ENCODE measurements at places on chromosomes 2 and 18.

DNA sequence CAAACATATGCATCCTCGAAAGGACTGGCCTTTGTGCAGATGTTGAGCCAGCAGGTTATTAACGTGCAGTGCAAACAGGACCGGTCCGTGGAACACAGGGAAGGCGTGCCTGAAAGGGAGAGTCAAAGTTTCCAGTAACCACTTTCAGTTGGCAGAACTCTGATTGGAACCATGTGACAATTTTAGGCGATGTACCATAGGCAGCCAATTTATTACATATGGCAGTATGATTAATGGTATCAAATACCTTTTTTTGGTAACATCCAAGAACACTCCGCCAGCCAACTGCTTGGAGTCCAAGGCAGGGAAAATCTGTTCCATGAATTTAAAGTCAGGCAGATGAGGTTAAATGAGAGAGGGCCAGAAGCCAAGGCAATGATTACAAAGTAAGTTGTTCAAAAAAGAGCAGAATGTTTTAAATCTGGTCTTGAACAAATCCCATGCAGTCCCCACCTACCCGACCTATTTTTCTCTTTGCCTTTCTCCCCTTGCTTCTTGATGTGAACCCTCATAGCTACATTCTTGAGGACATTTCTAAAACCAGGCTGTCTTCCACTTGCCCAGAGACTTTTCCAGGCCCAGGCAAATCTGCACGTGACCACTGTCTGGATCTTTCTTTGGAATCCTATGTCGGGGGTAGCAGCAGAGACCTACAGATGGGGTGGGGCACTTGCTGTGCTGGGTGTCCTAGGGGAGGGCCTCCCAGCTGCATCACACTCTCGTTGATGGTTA lies 351.7 kb downstream of the HRH4 start:
- DNase-seq: peak; percentile 10

DNA sequence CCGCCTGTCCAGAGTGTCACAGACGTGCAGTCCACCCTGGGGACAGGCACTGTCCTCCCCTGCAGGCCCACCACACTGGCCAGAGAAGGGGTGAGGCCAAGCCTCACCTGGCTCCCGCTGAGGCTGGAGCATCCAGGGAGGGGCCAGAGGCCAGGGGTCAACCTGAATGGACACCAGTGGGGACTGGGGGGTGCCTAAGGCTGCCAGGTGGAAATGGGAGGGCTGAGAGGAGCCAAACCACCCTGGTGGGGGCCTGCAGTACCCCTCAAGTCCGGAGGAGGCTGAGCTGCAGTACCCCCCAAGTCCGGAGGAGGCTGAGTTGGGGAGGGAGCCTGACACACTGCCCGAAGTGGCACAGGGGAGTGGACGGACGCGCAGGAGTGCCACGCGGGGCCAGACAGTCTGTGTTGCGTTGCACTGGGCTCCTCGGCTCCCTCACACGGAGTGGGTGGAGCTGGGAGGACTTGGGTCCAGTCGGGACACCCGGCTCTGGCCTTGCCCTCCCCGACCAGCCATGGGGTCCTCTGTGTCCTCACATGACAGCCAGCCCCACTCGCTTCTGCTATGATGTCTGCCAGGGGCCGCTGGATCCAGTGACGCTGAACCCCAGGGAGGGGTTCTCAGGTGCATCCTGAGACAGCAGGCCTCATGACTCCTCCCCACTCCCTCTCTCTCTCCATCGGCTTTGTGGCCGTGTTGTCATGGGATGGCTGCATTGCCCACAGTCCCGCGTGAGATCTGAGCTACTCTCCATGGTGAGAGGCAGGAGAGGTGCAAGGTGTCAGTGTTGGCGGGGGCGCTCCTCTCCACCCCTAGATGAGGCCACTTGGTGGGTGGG lies 22.3 kb upstream of the GPC1 start:
- no peak for DNase-seq

DNA sequence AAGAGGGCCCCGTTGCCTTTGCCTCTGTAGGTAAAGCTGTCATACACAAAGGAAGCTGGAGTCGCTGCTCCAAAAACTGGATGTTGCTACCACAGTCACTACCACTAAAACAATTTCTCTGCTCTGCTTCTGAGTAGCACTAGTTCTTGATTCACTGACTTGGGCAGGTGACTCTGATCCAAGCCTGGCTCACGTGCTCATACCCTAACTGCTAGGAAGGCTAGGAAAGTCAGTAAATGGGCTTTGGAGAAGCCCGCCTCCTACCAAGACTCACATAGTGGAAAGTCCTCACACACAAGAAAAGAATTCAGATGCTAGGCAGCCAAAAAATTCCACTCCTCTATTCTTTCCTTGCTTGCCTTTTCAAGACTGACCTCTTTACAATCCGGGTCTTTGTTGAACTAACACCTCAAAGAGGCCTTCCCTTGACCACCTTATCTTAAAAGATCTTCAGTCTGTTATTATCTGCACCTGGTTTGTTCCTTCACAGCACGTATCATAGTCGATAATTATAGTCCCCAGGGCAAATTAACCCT lies 11.4 kb upstream of the DYNC1I2 start:
- DNase-seq: no peak

DNA sequence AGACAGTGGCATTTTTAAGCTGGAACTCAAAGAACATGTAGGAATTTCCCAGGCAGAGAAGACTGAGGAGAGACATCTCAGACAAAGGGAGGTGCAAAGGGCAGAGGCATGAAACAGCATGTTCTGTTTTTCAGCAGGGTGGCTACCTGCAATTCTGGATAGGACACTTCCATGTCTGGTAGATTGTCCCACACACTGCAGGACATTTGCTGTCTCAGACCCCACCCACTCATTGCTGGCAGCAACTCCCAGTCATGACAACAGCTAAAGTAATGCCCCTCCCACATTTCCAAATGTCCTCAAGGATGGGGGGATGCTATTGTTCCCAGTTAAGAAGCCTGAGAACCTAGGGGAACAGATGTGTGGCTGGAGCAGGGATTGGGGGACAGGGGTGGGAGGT lies 40.8 kb downstream of the ANKRD44 start:
- no peak for DNase-seq

- no peak for DNase-seq
Observed at GRCh38 chr2:65093211-65093610, 36.7 kb downstream of the RAB1A start.

DNA sequence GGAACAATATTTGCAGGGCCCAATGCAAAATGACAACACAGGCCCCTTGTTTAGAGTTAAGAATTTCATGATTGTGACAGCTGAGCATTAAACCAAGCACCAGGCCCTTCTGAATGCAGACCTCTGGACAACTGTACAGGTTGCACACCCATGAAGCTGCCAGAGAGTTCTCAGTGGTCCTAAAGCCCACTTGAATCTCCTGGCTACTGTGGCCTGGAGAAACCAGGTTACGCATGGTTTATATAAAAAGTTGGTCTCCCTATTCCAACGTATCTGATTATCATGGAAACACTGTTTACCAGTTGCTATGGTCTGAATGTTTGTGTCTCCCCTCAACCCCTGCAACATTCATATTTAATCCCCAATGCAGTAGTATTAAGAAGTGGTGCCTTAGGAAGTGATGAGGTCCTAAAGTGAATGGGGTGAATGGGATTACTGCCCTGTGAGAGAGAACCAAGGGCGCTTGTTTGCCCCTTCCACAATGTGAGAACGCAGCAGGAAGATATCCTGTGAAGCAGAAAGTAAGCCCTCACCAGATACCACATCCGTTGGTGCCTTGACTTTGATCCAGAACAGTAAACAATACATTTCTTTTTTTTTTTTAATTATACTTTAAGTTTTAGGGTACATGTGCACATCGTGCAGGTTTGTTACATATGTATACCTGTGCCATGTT lies 48.0 kb upstream of the ANXA4 start:
- no peak for DNase-seq

DNA sequence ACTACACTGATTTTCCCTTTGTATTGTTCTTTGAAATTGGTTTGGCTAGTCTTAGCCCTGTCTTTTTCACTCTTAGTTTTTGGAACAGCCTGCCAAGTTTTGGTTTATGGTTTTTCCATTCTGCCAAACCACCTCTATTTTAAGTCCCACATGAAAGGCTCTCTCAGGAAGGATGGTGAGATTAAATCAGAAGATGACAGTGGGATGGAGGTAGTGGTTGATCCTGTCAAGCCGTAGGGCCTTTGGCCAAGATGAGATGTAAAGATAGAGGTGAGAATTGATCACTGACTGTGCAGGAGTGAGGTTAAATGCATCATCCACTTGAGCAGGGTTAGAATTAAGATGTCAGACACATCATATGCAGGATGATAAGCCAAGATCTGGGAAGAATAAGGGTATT lies 948.5 kb downstream of the SLC4A3 start:
- no peak for DNase-seq

DNA sequence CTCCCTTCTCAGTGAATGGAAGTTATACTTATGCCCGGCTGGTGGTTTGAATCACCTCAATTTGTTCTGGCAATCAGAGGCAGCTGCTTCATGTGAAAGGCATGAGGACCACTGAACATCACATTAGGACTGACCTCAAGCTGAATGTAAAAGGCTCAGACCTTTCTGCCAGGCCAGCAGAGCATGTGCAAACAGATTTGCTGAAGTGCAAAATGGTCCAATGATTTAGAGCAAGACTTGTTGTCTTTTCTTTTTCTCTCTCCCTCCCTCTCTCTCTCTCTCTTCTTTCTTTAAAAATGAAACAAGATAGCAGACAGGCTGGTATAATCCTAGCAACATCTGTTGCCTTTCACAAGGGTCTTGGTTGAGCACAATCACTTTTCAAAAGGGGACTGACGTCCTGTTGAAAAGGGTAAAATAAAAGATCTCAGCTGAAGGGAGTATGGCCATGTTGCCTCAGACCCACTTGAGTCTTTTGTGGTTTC lies 13.3 kb upstream of the CDH7 start:
- no peak for DNase-seq

- no peak for DNase-seq
Observed at GRCh38 chr18:68940039-68940438, 142.2 kb downstream of the CCDC102B start.

DNA sequence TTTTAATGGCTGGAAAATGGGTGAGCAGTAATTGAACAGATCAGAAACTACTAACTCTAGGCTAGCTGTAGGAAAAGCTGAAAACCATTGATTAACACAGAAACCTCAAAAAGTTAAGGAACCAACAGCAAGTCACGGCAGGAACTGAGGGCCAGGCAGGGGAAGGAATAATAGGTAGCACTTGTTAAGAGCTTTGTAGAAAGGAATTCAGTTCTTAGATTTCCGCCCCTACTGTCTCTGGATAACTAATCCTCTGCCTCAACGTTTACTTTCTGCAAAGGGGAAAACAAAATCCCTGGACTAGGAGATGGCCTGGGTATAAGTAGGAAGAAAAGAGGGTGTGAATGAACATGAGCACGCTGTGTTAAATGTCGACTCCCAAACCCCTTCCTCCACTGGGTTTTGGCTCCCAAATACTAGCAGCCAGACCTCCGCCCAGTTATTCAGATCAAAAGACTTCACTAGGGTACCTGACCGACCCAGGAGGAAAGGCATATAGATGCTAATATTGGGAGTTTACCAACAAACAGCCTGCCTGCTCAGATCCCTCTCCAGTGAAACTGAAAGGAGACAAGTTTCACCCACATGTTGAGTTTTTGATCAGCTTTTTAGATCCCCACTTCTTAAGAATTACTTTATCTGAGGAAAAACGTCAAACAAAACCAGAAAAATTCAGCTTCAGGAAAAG lies 12.4 kb downstream of the SMAD2 start:
- DNase-seq: no peak

GRCh38 chr2:137925599-137925998 lies 38.7 kb upstream of the HNMT start:
- DNase-seq: no peak

DNA sequence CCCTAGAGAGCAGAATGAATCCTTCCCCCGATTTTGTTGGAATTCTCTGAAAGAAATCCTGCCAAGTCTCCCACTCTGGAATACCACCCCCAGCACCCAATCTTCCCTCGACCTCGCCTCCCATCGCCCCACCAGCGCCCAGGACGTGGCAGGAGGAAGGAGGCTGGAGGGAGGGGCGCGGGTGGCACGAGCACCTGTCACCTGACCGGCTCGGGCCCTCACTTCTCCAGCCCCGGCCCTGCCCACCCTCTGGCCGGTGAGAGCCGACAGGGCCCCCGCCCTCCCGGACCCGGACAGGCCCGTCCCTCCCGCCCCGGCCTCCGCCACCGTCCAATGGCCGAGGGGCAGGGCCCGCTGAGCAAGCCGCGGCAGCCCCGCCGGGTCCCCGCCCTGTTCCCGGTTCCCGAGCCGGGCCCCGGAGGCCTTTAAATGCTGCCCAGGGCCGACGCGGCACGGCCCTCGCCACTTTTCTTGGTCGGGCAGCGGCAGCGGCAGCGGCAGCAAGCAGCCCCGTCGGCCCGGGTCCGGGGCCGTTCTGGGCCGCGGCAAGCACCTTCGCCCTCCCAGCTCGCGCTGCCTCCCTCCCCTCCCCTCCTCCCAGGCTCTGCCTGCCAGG lies at the start of gene LGALSL:
Gene LGALSL, plus strand, starts transcription at position 393 of the 616 bp plus-strand sequence. CDS start 384 bp downstream, outside the sequence.
- DNase-seq: peak; percentile 94

- DNase-seq: peak; percentile 74
Observed at GRCh38 chr2:210553373-210553772, 3.0 kb upstream of the CPS1 start.

DNA sequence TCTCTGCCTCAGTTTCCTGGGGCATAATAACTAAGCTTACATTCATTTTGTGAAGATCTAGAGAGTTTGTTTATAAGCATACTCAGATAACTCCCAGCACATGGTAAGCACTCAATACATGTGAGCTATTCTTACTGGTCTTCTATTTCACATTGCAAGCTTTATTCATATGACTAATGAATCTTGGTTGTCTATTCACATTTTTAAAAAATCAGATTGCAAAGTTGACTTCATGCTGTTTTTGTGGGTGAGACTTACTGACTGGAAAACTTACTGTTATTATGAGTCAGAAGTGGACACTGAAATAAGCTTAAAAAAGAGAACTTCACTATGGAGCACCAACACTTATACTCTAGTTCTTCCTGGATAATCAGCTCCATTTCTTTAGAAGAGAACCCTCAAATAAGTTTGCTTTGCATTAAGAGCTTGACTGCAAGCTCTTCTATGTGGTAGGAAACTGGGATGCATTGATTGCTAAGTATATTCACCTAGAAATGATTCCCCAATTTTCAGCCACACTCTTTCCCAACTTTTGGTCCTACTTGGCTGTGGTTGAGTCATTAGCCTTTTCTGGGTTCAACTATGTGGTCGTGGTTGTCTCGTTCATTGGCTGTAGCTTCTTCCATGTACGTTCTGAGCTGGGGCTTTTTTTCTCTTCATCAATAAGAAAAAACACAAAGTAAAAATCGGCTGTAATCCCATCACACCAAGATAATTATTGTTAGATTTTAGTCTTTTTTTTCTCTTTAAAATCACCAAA lies 29.5 kb upstream of the RBMS1 start:
- DNase-seq: no peak

GRCh38 chr2:140567734-140568133 lies 1563.1 kb downstream of the LRP1B start:
- no peak for DNase-seq

- no peak for DNase-seq
Observed at GRCh38 chr2:177549171-177549570, 156.6 kb downstream of the AGPS start.

- DNase-seq: no peak
Observed at GRCh38 chr2:24762518-24762917, 30.7 kb downstream of the PTRHD1 start.

GRCh38 chr2:24730481-24730880 lies 62.7 kb downstream of the PTRHD1 start:
- no peak for DNase-seq
